Lung (tissue), 17 donors: ENCODE measurements at places on chromosomes 1 and 21. TPM values are rescaled to one million over a fixed set of nuclear protein-coding genes. Genes with fewer than 3 reads are reported as not detected.

- no peak for DNase-seq
Observed at GRCh38 chr21:33881689-33882440, 33.7 kb downstream of the ATP5PO start.

WDR64 gene
- polyA plus RNA-seq: not detected

DNA sequence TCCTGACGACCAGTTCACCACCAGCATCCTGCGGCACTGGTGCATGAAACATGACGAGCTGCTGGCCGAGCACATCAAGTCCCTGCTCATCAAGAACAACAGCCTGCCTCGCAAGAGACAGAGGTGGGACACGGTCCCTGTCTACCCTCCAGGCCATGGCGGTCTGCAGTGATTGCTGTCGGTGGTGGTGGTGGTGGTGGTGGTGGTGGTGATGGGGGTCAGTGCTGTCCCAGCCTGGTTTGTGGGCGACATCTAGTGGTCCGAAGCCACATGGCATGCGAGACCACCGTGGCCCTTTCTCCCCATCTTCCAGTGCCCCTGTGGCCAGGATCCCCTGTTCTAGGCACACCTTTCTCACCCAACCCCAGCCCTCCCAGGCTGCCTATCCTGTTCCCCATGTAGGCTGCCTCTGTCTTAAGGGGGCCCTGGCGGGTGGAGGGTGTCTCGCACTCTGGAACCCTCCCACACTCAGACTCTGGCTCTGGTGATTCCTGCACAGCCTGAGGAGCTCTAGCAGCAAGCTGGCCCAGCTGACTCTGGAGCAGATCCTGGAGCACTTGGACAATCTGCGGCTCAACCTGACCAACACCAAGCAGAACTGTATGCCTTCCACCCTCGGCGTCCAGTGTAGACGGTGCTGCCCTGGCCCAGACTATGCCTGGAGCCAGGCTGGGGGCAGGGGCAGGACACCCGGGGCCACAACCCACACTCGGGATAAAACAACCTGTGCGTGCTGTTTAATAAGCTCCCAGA lies 3.2 kb upstream of the SLC27A3 start:
- peak; percentile 48 for DNase-seq

- DNase-seq: no peak
Observed at GRCh38 chr1:229913489-229913888, 153.5 kb upstream of the GALNT2 start.

- peak; percentile 23 for DNase-seq
Observed at GRCh38 chr1:37858931-37859506, 373 bp downstream of the MTF1 start.

GRCh38 chr1:165011991-165012531 lies 344.5 kb downstream of the LMX1A start:
- peak; percentile 92 for DNase-seq

DNA sequence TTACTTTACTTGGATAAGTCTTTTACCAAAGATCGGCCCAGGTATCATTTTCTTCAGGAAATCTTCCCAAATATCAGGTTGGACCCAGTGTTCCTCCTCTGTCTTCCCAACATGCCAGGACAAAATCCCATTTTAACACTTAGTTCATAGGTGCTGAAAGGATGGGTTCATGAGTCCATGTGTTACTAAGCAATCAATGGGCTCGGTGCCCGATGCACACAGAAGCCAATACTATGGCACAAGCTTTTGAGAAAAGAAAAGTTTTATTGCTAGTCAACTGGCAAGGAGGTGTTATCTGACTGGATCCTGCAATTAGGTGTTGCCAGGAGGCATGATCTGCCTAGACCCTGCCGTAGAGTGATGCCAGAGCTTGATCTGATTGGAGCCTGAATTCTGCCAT lies 133.3 kb upstream of the SLC44A3 start:
- DNase-seq: no peak

- DNase-seq: no peak
Observed at GRCh38 chr1:61348025-61348665, 265.8 kb downstream of the NFIA start.

- DNase-seq: peak; percentile 96
Observed at GRCh38 chr1:207050480-207051190, 373 bp downstream of the YOD1 start.

DNA sequence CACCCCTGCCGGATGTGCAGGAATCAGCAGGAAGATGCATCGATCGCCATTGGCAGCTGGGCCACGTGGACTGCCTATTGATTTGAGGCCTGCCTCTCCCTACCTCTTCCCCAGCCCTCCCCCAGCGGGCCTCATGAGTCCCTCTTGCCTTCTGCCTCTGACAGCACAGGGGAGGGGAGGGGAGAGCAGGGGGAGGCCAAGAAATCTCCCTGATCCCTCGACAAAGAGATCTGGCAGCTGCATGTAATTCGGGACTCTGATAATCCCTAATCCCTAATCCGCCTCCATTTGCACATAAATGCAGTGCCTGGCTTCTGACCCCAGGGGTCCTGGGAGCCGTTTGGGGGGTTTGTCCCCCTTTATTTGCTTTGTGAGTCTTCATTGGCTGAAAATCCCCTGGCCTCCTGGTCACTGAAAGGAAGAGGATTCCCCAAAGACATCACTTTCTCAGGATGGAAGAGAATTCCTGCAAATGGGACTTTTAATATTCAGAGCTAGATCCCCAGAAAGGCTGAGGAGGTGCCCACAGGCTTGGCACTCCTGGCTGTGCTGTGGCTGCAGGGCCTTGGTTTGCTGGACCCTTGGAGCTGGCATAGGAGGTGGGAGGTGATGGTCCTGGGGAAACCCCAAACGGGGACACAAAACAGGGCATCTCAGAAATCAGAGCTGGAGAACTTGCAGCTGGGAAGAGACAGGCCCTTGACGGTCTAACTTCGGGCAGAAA lies 239.4 kb upstream of the POU3F1 start:
- DNase-seq: no peak

DNA sequence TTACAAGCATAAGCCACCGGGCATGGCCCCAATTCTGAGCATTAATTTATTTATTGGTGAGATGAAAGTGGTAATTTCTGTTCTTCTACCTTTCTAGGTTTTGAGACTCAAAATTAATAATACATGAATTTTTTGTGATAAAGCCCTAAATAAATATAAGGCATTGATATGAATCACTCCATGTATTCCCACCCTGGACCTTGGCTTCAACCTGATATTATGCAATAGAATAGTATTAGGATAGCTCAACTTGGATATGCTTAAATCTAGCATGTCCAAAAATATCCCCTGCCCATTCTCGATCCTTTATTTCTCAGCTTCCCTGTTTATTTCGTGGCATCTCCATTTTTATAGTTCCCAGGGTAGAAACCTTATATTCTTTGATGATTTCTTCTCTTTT lies 2.5 kb downstream of the AGL start:
- DNase-seq: no peak

- DNase-seq: no peak
Observed at GRCh38 chr1:178912597-178912996, 41.7 kb upstream of the ANGPTL1 start.

ANGPTL7 gene
- polyA plus RNA-seq: 0.73 TPM

GRCh38 chr1:68994096-68994495 lies 497.2 kb upstream of the DEPDC1 start:
- peak; percentile 5 for DNase-seq

DNA sequence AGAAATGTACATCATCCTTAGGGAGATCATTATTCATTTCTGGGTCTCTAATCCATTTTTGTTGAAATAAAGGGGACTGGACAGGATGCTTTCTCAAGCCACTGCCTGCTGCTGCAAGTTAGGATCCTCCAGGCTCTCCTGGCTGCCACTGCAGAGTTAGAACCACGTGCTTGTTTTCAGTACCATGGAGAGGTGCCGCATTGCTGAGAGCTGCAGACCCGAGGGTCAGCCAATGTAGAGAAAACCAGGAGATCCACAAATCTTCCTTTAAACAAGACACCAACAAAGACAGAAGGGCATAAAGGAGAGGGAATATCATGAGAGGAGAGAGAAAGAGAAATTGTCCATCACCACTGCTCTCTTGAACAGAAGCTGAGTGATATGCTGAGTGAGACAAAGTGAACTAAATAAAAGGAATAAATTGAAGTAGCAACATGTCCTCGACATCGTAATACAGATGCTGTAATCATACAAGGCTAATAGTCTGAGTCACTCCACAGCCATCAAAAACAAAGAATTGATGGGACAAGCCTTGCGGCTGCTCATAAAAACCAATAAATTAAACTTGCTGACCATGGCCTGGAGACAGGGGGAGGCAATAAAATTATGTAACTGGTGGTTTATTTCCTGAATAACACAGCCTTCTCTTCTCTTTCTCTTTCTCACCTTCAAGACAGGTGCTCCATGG lies 255.7 kb downstream of the OMA1 start:
- DNase-seq: peak; percentile 66

DNA sequence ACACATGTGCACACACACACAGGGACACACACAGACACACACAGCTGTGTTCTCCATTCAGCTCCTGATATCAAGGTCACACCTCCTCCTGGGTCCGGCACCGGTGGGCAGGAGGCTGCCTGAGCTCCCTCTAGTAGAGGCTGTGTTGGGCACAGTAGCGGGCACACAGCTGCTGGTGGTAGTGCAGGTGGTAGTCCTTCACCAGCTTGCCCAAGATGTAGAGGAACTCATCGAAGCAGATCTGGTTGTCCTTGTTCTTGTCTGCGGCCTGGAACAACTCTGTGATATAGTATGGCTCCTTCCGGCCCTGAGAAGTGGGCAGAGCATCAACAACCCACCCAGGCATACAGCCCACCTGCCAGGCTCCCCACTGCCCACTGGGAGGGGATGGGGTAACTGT lies 5.6 kb upstream of the S100A8 start:
- no peak for DNase-seq

GRCh38 chr1:85142753-85143152 lies 58.1 kb downstream of the SYDE2 start:
- no peak for DNase-seq

- DNase-seq: no peak
Observed at GRCh38 chr1:58013237-58013636, 533.3 kb downstream of the OMA1 start.

CFHR3 gene
- 0.03 TPM for polyA plus RNA-seq

BRINP2 gene
- polyA plus RNA-seq: 0.04 TPM

TCHH gene
- 0.15 TPM for polyA plus RNA-seq
